ENCODE measurements at places on chromosomes 5 and 9.

DNA sequence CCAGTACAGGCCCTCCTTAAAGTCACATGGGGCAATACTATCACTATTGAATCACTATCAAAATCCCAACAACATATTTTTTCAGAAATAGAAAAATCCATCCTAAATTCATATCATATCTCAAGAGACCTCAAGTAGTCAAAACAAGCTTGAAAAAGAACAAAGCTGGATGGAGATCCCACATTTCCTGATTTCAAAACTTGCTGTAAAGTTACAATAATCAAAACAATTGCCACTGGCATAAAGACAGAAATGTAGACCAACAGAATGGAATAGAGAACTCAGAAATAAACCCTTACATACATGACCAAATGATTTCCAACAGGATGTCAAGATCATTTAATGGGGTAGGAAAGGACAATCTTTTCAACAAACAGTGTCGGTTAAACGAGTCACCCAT is 41.3 kb upstream of the CDKN2AIPNL start:
- DNase-seq, result no peak

- no peak for DNase-seq
Observed at GRCh38 chr9:105419816-105420597, 27.8 kb upstream of the FSD1L start.

DNA sequence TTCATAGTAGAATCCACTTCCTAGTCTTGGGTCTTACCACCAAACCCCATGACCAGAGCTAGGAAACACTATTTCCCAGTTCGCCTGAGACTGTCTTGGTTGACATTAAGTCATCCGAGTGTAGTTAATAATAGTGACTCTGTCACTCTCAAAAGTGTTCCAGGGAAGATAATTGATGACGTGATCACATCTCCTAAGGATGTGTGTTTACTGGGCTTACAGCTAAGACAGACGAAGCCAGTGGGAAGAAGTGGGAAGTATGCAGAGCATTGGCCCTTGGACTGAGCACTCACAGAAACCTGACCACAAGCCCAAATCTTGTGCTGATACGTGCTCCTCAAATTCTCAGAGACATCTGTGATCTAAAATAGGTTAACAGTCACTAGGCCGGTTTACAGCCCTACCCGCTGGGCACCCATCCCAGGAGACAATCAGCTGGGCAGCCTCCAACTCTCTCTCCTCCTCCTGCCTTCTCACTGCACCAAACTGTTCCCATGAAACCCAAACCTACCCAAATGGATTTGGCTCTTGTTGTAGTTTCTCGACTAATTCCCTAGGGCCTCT is 316.6 kb downstream of the TLE1 start:
- no peak for DNase-seq

DNA sequence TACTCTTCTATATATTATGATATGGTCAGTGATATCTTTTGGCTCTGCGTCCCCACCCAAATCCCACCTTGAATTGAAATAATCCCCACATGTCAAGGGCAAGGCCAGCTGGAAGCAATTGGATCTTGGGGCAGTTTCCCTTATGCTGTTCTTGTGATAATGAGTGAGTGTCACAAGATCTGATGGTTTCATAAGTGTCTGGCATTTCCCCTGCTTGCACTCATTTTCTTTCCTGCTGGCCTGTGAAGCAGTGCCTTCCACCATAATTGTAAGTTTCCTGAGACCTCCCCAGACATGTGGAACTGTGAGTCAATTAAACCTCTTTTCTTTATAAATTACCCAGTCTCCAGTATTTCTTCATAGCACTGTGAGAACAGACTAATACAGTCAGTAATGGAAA is 45.0 kb upstream of the TNC start:
- DNase-seq, result no peak

DNA sequence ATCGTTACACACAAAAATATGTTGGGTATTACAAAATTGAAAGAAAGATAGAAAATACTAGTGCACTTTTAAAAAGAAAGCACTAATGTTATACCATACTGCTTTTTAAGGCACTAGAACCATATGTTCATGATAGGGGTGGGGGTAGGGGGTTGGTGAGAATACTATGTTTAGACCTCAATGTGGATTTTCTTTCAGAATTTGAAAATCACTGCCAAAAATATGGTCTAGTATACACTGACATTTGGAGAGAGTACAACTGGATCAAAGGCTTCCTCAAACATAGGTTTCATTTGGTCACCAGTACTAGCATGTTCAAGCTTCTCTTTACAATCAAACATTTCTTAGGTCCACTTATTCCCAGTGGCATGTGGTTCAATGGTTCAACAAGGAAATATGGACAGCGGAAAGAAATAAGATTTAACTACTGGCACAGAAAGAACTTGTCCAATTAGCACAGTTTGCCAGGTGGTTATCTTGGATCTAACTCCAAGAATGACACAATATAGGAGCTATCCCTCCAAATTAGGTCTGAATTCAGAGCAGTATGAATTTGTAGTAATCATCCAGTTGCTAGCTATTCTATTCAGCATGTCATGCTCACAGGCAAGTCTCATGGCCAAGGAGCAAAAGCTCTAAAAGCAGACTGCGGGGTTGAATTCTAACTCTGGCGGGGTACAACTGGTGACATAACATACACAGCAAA is 139.3 kb downstream of the SLC24A2 start:
- no peak for DNase-seq

DNA sequence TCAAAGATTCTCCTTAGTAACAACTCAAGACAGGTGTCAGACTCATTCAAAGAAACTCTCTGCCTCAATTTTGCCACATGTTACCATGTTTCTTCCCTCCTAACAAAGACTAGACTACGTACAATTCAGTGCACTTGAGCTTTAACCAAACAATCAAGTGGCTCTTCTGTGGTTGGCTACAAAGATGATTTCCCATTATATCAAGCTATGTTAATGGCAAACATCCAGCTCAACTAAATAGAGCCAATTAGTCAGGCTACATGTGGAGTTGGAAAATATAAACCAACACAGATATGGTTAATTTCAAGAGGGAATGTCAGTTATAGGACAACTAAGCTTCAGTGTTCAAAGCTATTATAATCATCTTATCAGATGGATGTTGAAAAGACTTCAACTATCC is 29.2 kb upstream of the ADRA1B start:
- DNase-seq, result no peak

GRCh38 chr9:120775859-120776258 is 17.4 kb downstream of the FBXW2 start:
- no peak for DNase-seq

GRCh38 chr5:142316051-142316450 is 8.8 kb downstream of the SPRY4 start:
- no peak for DNase-seq

DNA sequence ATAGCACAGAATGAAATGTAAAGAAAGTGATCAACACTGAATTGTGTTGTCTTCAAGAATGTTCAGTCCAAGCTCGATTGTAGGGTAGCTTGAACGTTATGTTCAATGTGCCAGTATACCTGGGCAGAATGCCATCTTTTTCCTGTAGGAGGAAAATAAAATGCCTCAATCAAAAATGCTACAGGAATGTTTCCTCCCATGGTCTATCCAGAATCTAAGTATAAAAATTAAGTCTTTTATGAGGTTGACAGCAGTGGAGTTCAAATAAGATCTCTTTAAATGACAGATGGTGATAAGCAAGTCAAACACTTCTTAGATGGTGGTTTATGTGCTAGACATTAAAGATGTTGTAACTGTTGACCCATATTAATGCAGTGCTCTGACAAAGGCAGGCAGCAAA is 488.6 kb downstream of the CSNK1G3 start:
- DNase-seq, result no peak

- no peak for DNase-seq
Observed at GRCh38 chr5:87099968-87100367, 167.7 kb upstream of the RASA1 start.

DNA sequence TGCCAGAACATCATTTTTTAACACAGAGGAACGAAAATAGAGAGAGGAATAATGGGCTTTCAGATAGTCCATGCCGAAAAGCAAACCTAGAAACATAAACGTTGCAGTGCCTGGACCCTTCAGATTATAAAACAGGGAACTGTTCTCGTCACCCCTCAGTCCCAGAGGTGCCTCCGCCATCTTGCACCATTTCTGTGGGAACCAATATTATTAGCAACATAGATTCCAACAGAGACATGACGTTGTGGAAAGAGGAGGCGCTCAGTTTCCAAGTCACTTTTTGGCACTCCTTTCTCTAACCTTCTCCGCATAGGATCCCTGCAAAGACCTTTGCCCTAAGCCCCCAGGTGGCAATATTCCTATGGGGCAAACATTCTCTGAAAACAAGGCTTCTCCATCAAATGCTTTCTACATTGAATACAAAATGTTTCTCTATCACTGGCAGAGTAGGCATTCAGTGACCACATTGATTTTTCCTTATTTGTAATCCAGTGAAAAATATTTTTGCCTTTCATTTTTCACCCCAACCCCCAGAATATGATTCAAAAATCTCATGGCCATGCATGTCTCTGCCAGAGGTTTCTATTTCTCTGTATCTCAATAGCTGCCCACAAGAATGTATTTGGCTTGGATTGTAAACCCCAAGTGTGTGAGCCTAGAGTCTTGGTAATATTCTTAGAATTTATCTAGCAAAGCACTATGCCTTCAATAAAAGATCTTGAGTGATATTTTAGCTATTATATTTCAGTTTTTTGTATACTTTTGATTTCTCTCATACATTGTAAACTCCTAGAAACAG is 500.8 kb upstream of the WWC1 start:
- DNase-seq, result no peak

DNA sequence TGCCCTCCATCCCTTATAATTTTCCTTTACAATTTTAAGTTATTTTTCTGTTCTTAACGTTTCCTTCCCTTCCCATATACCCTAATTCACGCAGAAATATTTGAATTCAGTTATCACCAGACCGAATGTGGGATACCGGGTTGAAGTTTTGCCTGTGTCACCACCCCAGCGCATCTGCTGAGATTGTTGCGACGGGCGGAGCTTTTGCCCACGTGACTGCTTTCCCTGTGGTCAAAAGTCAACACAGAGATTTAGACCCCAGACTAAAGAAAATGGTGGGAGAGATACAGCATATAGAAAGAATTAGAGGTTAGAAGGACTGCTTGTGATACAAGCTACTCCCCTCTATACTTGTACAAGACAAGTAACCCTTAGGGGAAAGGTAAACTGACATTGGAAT is 326.4 kb upstream of the CTNND2 start:
- DNase-seq, result no peak

GRCh38 chr9:13158986-13159385 is 120.5 kb downstream of the MPDZ start:
- DNase-seq, result no peak

DNA sequence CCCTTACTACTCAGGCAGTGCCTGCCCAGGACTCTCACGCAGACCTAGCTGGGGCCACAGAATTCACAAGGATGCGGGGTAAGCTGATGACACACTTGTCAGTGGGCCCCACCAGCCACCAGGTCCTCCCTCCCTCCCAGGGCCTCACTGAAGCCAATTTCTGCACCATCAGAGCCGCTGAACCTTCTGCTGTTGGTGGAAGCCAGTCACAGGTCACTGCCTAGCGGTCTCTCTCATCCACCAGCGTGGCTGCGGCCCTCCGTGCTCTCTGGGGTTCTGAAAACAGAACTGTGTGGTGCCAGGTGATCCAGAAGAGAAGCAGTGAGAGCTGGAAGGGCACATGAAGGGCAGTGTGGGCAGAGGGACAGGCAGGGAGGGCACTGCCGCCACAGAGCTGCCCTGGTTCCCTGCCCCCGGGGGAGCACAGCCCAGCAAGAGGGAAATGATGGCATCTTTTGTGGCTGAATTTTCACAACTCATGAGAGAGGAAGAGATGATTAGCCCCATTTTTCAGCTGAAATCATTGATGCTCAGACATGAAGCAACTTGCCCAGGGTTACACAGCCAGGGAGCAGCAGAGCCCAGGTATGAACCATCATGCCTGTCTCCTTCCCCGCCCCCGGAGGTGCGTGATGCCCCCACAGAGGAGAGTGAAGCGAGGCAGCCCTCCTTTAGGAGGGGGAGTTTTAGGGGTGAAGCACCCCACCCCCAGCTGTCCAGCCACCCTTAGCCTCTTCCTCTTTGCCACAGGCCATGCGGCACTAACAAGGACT is 41.4 kb upstream of the CPLX2 start:
- no peak for DNase-seq

DNA sequence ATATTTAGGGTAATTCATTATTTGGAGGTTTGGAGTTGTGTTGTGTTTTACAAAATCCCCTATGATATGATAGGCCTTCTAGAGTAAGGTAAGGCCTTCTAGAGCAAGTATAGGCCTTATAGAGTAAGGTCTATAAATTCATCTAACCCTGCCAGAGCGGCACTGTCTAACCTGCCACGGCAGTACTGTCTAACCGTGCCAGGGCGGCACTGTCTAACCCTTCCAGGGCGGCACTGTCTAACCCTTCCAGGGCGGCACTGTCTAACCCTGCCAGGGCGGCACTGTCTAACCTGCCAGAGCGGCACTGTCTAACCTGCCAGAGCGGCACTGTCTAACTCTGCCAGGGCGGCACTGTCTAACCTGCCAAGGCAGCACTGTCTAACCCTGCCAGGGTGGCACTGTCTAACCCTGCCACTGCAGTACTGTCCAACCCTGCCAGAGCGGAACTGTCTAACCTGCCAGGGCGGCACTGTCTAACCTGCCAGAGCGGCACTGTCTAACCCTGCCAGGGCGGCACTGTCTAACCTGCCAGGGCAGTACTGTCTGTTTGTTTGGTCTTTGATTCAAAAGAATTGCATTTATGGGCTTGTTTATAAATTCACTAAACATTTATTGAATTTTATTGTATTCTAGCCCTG is 9.6 kb downstream of the RNF20 start:
- DNase-seq, result no peak

All from cortex of kidney (tissue), 1 donor.